ENCODE measurements at places on chromosomes 12 and 14.

- no peak for DNase-seq
These were observed 669.2 kb downstream of the DIO2 start for GRCh38 chr14:79542121-79542520.

DNA sequence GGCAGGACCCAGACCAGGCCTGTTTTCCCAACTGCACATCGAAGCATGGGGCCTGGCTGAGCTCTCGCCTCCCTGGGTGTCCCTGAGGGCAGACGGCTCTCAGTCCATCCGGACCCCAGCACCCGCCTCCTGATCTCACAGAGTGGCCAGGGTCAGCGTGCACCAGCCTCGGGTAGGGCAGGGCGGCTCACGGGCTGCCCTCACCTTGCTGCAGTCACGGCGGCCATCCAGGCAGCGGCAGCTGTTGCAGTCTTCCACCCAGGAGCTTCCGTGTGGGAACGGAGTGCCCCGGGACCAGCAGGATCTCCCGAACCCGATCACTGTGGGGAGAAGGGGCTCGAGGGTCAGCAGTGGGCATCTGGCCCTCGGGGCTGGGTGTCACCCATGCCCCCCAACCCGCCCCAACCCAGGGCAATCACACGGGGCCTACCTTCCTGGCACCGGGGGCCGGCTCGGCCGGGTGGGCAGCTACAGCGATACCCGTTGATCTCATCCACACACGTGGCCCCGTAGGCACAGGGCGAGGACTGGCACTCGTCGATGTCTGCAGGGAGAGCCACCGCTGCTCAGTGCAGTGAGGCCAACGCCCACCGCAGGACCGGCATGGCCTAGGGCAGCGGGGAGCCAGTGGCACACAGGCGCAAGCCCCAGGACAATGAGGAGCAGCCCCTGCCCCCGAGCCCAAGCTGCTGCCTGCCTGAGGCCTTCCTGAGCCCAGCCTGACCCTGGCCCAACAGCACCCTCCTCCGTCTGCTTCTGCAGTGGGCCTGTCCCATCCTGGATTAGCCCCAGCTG lies 22.2 kb downstream of the JAG2 start:
- no peak for DNase-seq

DNA sequence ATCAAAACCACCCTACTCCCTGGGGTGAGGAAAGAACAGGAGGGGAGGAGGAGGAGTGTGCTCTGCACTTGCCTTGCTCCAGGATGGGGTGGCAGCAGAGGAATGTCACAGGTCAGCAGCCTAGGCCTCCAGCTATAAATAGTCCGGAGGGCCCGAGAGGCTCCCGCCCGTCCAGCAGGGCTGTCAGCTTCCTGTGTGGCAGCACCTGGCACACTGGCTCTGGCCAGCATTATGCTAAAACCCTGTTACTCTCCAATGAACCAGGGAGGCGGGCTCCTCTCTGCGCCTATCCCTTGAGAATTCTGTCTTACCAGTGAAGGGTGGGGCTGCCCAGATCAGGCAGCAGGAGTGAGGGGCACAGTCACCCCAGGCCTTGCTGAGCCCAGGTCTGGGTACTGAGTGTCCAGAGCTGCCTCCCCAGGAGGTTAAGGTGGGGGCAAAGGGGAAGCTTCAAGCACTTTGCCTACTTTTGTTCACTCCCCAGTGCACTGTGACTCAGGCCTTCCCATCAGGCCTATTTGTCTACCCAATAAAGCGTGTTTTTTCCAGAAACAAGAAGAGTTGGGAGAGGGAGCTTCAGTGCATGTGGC lies 1.2 kb upstream of the COX14 start:
- DNase-seq: no peak

DNA sequence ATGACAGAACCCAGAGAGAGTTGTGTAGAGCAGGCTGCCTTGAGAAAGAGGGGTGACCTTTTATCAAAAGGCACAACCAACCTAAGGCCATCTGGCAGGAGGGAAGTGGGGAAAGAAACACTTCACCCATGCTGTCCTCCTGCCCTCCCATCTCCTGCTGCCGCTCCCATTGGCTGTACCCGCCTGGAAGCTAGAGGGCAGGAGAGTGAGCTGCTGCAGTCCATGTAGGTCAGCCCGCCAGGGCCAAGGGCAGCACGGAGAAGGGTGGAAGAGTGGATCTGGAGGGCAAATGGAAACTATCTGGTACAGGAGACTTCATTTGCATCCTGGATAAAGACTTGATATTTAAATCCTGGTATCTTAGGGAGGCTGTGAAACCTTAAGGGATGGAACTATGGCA lies 11.5 kb upstream of the CABP1 start:
- no peak for DNase-seq

DNA sequence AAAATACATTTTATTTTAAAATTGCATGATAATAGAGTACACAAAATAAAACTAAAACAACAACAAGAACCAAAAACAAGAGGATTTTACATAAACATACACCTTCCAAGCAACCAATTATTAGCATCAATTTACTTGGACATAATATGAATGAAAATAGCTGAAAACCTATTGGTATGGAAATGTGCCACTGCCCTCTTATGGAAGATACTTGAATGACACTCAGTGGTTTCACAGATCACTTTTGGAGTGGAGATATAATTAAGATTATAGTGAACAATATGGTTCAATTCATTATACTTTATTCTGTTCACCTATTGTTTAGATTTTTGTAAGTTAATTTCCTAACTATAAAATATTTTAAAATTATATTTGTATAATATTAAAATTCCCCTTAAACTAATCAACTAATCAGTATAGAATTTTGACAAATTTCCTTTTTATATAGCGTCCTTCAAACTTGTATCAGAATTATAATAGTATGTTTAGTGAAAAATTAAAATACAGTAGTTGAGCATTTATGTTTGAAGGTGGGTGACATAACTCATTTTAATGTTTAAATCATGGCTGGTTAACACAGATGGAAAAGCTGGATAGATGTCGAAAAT lies 70.1 kb downstream of the SLC6A15 start:
- peak; percentile 35 for DNase-seq

DNA sequence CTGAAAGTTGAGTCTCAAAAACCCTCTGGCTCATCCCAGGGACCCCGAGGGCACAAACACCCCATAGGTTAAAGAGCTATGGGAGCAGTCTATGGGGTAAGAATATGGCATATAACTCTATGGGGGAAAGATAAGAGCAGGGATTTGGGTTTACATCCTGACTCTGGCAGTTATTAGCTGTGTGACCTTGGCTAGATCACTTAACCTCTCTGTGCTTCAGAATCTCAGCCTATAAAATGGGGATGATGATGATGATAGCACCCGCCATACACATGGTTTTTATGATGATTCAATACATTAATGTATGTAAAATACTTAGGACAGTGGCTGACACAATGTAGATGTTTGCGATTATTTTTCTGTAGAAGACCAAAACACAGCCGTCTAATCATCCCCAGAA lies 26.2 kb downstream of the IRF2BPL start:
- no peak for DNase-seq

- peak; percentile 3 for DNase-seq
These were observed 85.6 kb downstream of the SYNE2 start for GRCh38 chr14:63938198-63939005.

DNA sequence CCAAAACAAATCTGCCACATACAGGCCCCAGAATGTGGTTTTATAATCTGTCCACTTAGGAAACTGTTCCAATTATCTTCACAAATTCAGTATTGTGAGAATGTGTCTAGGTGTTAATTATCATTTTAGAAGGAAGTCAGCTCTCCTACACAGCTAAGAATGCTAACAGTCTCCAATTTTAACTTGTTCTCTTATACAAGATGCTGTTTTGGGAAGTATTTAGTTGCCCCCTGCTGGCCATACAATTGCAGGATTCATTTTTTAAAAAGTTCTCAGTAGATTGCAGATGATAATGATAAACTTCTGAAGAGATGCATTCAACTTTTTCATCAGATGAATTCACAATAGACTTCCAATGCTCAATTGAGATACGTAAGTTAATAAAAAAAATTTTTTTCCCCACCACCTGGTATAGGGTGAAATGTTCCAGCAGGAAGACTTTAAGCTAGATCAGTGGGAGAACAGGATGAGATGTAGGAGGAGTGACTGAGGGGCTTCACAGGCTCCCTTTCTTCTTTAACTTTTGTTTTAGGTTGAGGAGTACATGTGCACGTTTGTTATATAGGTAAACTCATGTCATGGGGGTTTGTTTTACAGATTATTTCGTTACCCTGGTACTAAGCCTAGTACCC lies 27.3 kb upstream of the OSBPL8 start:
- DNase-seq: peak; percentile 11

DNA sequence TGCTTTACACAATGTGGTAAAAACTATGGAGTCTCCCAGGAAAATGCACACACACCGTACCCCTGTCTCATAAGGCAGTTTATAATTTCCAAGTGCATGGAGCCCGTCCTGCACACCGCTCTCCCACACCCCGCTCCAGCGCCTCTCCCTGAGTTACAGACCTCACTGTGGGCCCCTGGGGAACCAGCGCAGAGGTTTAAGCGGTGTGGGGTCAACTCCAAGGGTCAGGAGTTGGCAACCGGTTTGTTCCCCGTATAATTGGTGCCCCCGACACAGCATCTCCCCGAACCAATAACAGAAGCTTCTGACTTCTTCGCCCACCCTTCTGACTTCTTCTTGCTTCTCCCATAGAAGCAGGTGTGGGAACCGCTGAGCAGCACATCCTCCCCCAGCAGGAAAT lies 58.4 kb upstream of the DDX11 start:
- no peak for DNase-seq

GRCh38 chr12:108905725-108906124 lies 25.8 kb downstream of the DAO start:
- peak; percentile 18 for DNase-seq

- no peak for DNase-seq
These were observed 29.4 kb downstream of the ITPR2 start for GRCh38 chr12:26803552-26803951.

GRCh38 chr14:82438436-82438835 lies 904.8 kb upstream of the SEL1L start:
- DNase-seq: no peak

- no peak for DNase-seq
These were observed 26.6 kb upstream of the PTPRB start for GRCh38 chr12:70663838-70664237.

GRCh38 chr12:131980263-131980662 lies 30.5 kb downstream of the EP400 start:
- DNase-seq: no peak

- no peak for DNase-seq
These were observed 8.7 kb downstream of the TMEM119 start for GRCh38 chr12:108589028-108589839.

DNA sequence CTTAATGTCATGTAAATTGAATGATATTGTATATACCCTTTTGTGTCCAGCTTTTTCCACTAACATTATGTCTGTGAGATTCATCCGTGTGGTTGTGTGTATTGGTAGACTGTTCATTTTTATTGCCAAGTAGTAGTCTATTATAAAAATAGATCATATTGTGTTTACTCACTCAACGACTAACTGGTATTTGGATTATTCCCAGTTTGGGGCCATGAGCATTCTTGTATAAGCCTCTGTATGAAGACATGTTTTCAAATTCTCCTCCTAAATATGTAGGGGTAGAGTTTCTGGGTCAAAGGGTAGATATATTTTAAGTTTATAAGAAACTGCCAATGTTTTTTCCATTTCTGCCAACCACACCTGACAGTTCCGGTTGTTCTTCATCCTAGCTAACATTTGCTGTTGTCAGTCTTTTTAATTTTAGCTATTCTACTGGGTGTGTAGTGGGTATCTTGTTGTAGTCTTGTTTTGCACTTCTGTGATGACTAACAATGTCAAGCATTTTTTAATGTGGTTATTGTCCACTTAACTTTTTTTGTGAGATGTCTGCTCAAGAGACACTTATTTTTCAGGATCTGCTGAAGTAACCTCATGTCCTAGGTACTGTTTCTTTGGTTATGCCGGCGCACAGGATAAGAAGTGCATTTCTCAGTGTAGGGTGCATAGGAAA lies 93.2 kb downstream of the DACT1 start:
- no peak for DNase-seq

DNA sequence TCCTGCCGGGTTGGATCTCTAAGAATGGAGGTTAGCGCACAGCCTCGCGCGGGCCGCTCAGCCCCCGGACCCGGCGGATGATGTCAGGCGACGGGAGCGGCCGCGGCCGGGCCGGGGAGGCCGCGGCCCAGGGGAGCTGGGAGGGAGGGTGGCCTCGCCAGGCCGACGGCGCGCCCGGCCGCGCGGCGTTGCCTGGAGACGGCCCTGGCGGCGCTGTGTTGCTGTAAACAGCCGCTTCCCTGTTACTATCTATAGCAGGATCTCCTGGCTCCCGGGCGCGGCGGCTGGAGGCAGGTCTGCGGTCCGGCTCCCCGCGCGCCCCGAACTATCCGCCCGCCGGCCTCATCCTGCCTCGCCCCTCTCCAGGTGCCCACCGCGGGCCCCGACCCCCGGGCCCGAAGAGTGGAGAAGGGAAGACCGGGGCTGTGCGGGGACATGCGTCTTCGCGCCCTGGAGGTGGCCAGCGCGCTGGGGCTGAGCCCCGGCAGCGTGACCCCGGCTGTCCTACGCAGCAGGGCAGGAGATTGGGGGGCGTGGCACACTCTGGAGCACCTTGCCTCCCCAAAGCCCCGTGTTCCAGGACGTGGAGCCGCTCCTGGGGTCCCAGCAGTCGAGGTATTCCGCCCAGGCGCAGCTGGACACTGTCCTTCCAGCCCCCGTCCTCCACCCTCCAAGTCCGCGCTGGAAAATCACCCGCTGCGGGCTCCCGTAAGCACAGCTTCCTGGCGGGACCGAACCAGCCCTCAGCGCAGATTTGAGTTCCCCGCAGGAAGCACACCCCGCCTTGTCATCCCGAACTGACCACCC lies 1.4 kb upstream of the FOS start:
- DNase-seq: no peak

DNA sequence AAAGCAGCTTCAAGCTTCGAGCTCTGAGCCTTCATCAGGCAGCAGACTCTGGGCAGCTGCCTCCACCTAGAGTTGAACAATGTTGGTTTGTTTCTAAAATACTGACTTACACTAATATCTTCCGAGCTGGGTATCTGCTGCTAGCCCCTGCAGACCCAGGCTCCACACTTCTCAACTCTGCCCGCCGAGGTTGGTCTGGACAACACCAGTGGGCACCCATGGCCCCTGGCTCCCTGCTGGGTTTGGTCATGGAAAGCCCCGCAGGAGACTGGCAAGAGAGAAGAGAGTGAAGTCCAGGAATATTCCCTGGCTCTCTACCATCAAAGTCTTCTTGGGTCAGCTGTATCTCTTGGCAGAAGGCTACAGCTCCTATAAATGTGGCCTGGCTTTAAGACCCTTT lies 214.2 kb upstream of the TMEM132C start:
- no peak for DNase-seq

GRCh38 chr14:68522510-68523325 lies 270.1 kb downstream of the ZFP36L1 start:
- no peak for DNase-seq

DNA sequence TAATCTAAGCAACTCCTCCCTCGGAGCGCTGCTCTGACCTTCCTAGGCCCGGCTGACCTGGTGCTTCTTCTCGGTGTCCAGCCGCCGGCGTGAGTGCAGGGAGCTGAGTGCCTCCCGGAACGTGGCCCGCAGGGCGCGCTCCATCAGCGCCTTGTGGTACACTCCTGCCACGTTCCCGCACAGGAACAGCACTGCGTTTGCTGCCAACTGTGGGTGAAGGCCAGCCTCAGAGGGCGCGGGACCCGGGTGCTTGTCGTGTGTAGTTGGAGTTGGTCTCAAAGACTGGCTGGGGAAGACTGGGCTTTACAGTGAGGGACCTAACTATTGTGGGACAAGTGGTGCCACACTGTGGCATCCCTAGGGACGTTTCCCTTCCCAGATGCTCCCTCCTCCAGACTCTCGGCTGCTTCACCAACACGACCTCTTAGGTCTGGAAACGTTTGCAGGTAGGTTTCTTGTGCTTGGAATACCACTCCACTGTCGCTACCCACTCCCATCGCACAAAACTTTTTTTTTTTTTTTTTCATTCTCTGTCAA lies 3.1 kb downstream of the ADCY4 start:
- DNase-seq: no peak

Data from CD4-positive, alpha-beta T cell (primary cell).